Endothelial cell (in vitro differentiated cells): ENCODE measurements at places on chromosomes 2 and 18. TPM values are rescaled to one million over a fixed set of nuclear protein-coding genes. Genes with fewer than 3 reads are reported as not detected.

- H3K36me3 ChIP-seq: no peaks in the 10 kb centered on the region
- DNase-seq: no peak
- H3K4me3 ChIP-seq: no peak overlapping the region
- H3K27ac ChIP-seq: no peak overlapping the region
Observed at GRCh38 chr18:26981360-26982082, 116.0 kb upstream of the AQP4 start.

DNA sequence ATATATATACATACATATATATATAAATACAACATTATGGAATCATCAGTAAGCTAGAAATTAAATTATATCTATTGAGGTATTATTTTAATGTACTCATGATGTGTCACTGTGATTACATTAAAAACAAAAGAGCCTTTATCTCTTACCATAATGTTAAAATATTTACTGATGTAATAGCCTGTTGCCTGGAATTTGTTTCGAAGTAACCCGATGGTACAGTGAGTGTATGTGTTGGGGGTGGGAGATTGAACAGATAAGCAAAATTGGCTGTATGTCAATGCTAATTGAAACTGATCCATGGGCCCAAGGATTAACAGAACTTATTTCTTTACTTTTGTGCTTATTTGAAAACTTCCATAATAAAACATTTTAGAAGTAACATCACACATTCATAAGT lies 1473.2 kb downstream of the LRP1B start:
- H3K27me3 ChIP-seq: no peaks in the 10 kb centered on the region
- H3K4me3 ChIP-seq: no peak overlapping the region
- peaks cover 3% of the 10 kb centered on the region for H3K4me1 ChIP-seq
- no peaks in the 10 kb centered on the region for H3K36me3 ChIP-seq
- DNase-seq: no peak

RIF1 gene
- total RNA-seq: 40.7 TPM

- no peaks in the 10 kb centered on the region for H3K27me3 ChIP-seq
- no peaks in the 10 kb centered on the region for H3K36me3 ChIP-seq
- no peak overlapping the region for H3K27ac ChIP-seq
- H3K4me3 ChIP-seq: no peak overlapping the region
- H3K4me1 ChIP-seq: no peaks in the 10 kb centered on the region
Observed at GRCh38 chr2:170681311-170681710, 33.8 kb upstream of the SP5 start.

VSNL1 gene
- total RNA-seq: 19.6 TPM

- no peak for DNase-seq
- H3K4me1 ChIP-seq: no peaks in the 10 kb centered on the region
- H3K27ac ChIP-seq: no peak overlapping the region
- H3K27me3 ChIP-seq: peaks cover 2% of the 10 kb centered on the region
Observed at GRCh38 chr18:48428475-48429177, 19.4 kb upstream of the ZBTB7C start.

AP1S3 gene
- 0.80 TPM for total RNA-seq

GRCh38 chr18:63004466-63005089 lies 289.2 kb downstream of the PHLPP1 start:
- H3K27ac ChIP-seq: no peak overlapping the region
- no peaks in the 10 kb centered on the region for H3K36me3 ChIP-seq
- H3K27me3 ChIP-seq: peaks cover 2% of the 10 kb centered on the region
- H3K4me1 ChIP-seq: peaks cover 8% of the 10 kb centered on the region

- DNase-seq: no peak
- no peak overlapping the region for H3K27ac ChIP-seq
- H3K36me3 ChIP-seq: no peaks in the 10 kb centered on the region
- no peaks in the 10 kb centered on the region for H3K27me3 ChIP-seq
Observed at GRCh38 chr2:186422226-186422625, 63.8 kb upstream of the ZC3H15 start.

MBP gene
- total RNA-seq: 9.7 TPM

FRZB gene
- 90.8 TPM for total RNA-seq
